Stimulated activated CD8-positive, alpha-beta memory T cell treated with anti-CD3 and anti-CD28 coated beads, Interleukin-4, amount 100 ng/mL, for 24 hours (primary cell): ENCODE measurements at places on chromosomes 6 and 20.

GRCh38 chr6:127058027-127058426 lies 60.4 kb upstream of the RSPO3 start:
- DNase-seq: no peak

- DNase-seq: peak; percentile 31
These were observed 77.7 kb upstream of the OLIG3 start for GRCh38 chr6:137571854-137572253.

DNA sequence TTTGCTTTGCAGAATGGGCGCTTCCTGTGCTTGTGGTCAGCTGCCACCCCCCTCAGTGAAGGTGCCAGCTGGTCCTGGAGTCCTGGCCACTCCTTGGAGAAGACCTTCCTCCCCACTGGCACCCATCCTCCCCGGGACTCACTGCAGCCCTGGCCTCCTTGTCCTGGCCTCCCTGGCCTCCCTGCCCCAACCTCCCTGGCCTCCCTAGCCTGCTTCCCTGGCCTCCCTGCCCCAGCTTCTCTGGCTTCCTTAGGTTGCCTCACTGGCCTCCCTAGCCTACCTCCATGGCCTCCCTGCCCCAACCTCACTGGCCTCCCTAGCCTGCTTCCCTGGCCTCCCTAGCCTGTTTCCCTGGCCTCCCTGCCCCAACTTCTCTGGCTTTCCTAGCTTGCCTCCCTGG lies 297.8 kb downstream of the CDH4 start:
- no peak for DNase-seq

DNA sequence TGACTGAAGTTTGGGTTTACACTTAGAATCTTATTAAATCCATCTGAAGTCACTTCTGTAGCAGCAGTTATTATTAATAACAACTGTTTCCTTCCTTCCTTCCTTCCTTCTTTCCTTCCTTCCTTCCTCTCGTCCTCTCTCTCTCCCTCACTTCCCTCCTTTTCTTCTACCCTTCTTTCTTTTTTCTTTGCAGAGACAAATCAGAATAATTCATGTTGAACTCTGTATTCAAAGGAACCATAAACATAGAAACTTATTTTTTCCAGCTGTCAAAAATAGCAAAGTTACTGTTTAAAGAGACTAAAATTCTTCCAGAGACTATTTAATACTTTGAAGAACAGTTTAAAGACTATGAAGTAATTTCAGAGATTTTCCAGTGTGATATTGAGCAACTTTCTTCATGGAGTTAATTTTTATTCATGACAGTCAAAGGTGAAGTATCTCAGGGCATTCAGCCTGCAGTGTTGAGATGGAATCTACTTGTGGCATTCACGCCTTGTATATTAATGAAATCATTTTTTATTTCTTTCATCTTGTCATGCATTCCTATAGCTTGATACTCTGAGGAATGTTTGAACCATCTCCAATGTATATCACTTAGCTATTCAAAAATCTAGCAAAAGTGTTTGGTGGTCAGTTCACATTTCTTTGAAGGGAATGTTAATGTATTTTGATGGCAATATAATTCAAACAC lies 109.7 kb downstream of the BCAS1 start:
- no peak for DNase-seq

DNA sequence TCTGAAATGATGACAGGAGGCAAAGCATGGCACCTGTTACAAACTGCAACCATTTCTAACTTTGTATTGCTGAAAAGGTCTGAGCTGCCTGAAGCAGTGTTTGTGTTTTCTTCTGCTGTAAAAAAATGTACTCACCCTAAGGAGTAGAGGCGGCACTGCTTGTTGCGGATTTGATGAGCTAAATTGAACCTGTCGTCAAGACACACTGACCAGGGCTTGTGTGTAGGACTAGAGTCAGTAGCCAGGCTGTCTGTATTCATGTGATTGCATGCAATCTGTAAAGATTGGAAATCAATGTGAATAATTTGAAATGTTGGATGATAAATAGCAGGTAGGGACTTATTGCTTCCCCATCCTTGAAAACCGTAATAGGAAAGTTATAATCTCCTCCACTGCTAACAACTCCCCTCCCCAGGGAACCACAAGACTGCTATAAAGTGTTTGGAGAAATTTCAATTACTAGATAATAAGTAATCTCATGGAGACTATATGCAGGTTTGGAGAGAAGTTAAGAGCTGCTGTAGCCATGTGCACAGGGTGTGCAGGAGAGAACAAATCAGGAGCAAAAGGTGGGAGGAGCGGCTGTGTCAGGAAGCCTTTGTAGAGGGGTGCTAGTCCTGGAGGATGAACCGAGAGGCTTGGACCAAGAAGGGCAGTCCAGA lies 42.8 kb downstream of the METTL24 start:
- DNase-seq: no peak

GRCh38 chr20:25195962-25196785 lies 662 bp downstream of the ENTPD6 start:
- peak; percentile 17 for DNase-seq

DNA sequence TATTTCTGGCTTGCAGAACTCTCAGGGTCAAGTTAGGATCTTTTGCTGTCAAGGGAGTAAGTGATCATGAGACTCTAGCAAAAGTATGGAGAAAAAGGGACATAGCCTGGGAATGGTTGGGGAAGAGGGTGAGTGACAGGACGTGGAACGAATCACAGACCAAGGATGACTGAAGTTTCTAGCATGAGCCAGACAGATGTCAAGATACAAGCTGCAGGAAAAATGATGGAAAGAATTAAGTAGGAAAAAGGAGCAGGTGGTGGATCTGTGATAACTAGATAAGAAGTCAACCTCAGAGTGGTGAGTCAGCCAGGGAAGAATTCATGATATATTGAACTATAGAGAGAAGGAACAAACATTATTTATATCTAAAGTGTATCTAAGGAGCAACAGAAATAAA lies 159.8 kb upstream of the SYNDIG1 start:
- DNase-seq: no peak

GRCh38 chr20:8331740-8332412 lies 199.8 kb downstream of the PLCB1 start:
- no peak for DNase-seq

- DNase-seq: no peak
These were observed 43.7 kb downstream of the CDC5L start for GRCh38 chr6:44431118-44431725.

- no peak for DNase-seq
These were observed 4.7 kb upstream of the SERPINB6 start for GRCh38 chr6:2976060-2976459.

DNA sequence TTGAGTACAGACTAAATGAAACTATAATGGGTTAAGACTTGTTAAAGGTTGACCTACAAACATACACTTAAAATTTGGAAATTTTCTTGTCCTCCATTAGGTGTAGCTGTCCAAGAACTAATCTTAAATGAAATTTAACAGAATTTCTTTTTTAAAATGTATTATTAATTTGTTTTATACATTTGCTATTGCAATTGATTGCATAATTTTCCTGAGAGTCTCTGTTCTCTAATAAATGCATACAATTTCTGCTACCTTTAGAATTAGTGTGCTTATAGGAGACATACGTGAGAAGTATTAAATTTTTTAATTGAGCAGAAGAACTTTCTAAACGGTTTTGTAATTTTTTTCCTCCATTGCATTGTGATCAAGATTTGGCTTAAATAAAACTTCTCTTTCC lies 1.5 kb downstream of the FAM135A start:
- no peak for DNase-seq

DNA sequence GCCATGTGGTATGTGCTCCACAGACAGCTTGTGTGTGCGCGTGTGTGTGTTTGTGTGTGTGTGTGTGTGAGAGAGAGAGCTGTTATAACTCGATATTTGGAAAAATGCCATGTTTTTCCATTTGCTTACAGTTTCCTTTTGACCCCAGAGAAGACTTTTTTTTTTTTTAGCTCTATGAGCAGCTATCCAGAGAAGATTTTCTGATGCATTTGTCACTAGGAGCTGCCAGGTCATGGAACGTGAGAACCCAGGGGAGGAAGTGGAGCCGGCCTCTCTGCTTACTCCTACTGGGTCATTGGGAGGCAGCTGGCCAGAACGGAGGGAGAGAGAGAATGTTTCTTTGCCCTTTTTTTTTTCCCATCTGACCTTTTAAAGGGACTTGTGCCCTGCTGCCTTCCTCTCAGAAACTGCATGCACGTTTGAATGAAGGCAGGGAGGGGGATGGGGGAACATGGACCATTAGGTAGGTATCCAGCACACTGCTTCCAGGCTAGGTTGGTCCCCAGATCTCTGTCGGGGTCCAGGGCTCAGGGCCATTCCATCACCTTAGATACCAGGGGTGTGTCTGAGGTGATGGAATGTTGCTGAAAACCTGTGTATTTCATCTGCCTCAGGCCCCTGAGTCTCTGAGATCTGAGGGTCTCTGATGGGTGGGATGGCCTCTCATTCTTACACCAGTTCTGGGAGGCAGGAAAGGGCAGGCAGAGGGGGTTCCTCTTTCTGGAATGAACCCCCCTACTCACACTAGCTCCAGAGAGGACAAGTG lies 11.2 kb upstream of the MRPS18A start:
- DNase-seq: no peak

- no peak for DNase-seq
These were observed 16.5 kb downstream of the TNFAIP3 start for GRCh38 chr6:137883400-137884148.

DNA sequence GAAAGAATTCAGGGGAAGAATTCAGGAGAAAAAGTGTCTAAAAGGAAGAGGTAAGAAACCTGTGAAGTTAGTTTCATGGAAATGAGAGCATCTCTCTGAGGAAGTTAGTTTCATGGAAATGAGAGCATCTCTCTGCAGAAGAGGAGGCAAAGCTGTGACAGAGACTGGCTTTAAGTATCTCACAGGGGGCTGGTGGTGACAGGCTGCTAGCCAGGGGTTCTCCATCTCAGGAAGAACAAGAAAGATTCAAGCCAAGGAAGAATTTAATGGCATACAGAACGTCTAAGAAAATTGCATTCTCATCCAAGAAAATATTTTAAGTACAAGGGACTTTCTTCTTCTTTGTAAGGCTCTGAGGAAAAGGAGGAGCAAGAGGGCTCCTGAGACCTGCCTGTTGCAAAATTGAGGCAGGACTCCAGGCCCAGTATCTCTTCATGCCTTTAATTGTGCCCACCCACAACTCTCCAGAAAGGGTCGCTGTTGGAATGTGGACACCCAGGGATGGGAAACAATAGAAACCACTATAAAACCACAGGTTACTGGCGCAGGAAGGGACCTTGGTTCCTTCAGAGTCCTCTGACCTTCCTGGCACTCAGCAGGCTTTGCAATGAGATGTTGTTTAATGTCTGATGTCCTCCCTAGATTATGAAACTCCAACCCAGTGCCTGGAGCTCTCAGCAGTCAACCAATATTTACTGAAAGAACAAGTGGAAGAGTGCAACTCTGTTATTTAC lies 136.8 kb downstream of the FNDC1 start:
- no peak for DNase-seq

- DNase-seq: peak; percentile 44
These were observed 8.9 kb downstream of the EHMT2 start for GRCh38 chr6:31888276-31889258.
